ENCODE measurements at places on chromosomes 3 and 15. TPM values are rescaled to one million over a fixed set of nuclear protein-coding genes. Genes with fewer than 3 reads are reported as not detected.

GRCh38 chr3:28286595-28286994, 45.2 kb downstream of the CMC1 start:
- H3K27me3 ChIP-seq, result no peaks in the 10 kb centered on the region
- H3K27ac ChIP-seq, result no peak overlapping the region
- H3K36me3 ChIP-seq, result no peaks in the 10 kb centered on the region
- DNase-seq, result no peak

DNA sequence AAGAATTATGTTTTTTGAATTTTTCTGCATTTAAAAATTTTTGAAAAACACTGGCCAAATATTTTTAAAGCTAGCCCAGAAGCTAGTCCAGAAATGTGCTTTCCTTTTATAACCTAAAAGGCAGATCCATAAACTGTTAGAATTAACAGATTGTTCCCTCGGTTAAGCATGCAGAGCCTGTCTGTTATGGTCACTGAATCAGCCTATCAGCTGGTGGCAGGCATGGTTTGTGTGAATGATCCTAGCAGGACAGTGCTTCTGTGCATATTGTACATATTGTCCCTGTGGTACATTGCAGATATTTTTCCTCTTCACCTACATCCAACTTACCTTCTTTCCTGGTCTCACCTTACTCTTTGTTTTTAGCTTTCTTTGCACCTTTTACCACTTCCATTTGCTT, 53.3 kb downstream of the RARB start:
- H3K4me1 ChIP-seq, result peaks cover 6% of the 10 kb centered on the region
- no peak overlapping the region for H3K4me3 ChIP-seq
- no peaks in the 10 kb centered on the region for H3K36me3 ChIP-seq
- no peak overlapping the region for H3K27ac ChIP-seq
- no peak for DNase-seq

DNA sequence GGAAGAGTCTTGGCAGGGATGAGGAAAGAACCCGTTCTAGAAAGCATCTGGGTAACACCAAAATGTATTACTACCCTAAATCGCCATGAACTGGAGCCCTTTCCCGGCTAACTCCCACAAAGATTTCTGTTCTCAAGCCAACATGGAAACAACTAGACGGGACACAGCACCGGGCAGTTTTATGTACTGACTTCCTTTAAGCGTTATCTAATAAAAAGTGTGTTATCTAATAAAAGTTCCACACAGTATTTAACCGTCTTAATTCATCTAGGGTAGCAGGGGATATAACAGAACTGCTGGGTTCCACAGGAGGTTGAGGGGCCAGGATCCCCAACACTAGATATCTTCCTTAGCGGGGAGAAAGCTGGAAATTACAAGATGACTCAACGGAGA, 347 bp upstream of the C3orf62 start:
- DNase-seq, result no peak
- no peaks in the 10 kb centered on the region for H3K27me3 ChIP-seq
- H3K36me3 ChIP-seq, result peaks cover 8% of the 10 kb centered on the region
- peak overlapping the region; percentile 87 for H3K27ac ChIP-seq
- H3K4me3 ChIP-seq, result peak overlapping the region; percentile 77

GRCh38 chr3:122377975-122378374, 5.1 kb downstream of the MIX23 start:
- H3K4me1 ChIP-seq, result no peaks in the 10 kb centered on the region
- no peak for DNase-seq
- H3K27me3 ChIP-seq, result no peaks in the 10 kb centered on the region
- no peak overlapping the region for H3K27ac ChIP-seq
- H3K36me3 ChIP-seq, result no peaks in the 10 kb centered on the region
- H3K4me3 ChIP-seq, result no peak overlapping the region

GRCh38 chr3:22159004-22159695, 408.1 kb upstream of the ZNF385D start:
- H3K4me3 ChIP-seq, result no peak overlapping the region
- peaks cover 7% of the 10 kb centered on the region for H3K4me1 ChIP-seq
- no peaks in the 10 kb centered on the region for H3K27me3 ChIP-seq
- H3K27ac ChIP-seq, result no peak overlapping the region

DNA sequence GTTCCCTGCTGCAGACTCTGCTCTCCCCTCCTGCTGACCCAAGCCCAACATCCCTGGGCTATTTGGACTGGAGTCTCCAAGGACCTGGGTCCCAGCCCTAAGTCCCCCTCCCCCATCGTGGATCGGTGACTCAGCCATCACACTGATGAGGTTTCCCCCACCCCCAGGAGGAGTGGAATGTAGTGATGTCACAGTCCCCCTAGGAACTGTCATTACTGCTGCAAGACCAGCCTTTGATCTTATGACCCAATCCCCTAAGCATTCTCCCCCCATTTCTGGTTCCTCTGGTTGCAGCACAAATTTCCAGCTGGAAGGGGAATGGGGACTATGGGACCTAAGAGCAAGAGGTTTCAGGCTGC, 63.4 kb upstream of the CSPG4 start:
- no peaks in the 10 kb centered on the region for H3K27me3 ChIP-seq
- H3K36me3 ChIP-seq, result no peaks in the 10 kb centered on the region
- peaks cover 6% of the 10 kb centered on the region for H3K4me1 ChIP-seq
- no peak overlapping the region for H3K27ac ChIP-seq

DNA sequence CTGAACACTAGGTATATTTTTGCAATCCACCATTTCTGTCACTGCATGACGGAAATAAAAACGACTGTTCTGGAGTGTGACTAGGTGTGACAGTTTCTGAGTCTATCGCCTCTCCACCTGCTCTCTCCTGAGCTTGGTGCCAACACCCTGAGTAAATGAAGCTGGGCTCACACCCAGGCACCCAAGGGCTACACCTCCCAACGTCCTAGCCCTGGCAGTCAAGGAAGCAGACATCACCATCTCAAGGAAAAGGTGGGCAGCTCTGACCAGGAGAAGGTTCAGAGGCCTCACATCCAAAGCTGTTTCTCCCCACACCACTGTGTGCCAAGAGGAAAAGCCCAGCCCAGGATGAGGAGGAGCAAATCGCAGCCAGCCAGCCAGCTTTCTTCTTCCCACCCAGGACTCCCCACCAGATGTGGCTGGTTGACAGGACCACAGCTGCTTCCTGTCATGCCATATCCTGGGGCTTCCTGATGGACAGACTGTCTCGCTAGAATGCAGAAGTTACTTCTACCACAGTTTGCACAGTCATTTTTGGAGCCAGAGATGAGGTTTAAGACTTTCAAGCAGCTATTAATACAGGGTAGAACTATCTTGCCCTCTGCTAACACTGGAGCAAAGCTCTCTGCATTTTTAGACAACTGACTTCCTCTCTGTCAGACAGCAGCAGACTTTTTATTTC, 3.3 kb downstream of the SCAMP2 start:
- no peak overlapping the region for H3K27ac ChIP-seq
- peak overlapping the region; percentile 5 for H3K4me3 ChIP-seq
- H3K4me1 ChIP-seq, result peaks cover 56% of the 10 kb centered on the region
- no peaks in the 10 kb centered on the region for H3K36me3 ChIP-seq

GRCh38 chr3:186049001-186049400, 59.9 kb downstream of the ETV5 start:
- H3K27ac ChIP-seq, result no peak overlapping the region
- H3K27me3 ChIP-seq, result no peaks in the 10 kb centered on the region
- H3K4me1 ChIP-seq, result no peaks in the 10 kb centered on the region
- no peak overlapping the region for H3K4me3 ChIP-seq

DNA sequence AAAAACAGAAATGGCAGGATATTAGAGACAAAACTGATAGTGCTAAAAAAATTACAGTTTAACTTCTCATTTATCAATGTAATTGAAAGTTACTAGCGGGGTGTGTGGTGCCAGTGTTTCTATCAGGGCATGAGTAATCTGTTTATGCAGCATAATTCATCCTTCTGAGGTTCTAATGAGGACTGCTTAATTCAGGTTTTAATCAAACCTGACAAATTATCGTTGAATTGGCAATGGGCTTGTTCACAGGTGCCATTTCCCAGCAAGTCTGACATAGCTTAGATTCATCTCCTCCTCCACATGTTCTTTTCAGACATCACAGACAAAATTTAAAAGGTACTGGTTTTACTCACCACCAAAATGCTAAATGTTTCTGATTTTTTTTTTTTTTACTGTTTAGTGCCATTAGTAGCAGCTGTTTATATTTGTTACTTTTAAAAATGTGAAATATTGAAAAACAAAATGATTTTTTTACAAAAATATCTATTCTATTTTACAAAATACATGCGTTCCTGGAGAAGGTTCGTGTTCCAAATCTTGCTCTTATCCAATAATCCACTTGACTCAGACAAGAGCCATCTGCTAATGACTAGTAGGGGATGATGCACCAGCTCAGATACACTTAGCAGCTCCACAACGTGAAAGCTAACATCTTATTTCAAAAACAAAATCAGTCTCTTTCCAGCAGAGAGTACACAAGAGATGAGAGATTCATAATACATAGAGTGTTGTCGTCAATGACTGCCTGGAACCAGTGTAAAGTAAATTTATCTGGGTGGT, 447.7 kb upstream of the DPPA4 start:
- H3K27ac ChIP-seq, result no peak overlapping the region
- H3K27me3 ChIP-seq, result no peaks in the 10 kb centered on the region
- H3K4me3 ChIP-seq, result no peak overlapping the region
- no peak for DNase-seq
- H3K4me1 ChIP-seq, result no peaks in the 10 kb centered on the region
- no peaks in the 10 kb centered on the region for H3K36me3 ChIP-seq

DNA sequence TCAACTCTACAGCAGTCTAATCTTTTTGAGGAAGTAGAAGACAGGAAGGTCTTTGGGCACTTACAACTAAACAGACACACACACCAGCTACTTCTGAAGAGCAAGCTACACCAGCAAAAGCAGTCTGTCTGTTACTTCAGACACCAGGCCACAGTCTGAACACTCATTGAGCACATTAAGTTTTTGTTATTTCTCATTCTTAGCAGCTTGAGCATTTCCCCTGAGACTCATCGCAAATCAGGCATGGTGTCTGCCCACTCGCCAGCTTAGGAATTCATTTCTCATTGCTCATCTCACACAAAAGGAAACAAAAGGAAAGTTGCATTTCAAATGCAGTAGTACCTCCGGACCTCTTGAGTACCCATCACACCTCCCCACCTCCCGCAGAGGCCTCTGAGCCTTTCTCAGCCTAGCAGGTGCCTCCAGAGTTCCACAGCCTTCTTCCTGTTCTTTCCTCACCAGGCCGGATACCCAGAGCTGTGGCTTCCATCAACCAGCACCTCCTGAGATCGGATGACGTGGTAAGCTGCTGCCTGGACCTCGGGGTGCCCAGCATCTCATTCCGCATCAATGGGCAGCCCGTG, 302.0 kb downstream of the RYR3 start:
- no peak overlapping the region for H3K4me3 ChIP-seq
- H3K4me1 ChIP-seq, result no peaks in the 10 kb centered on the region
- no peak overlapping the region for H3K27ac ChIP-seq
- no peak for DNase-seq

GRCh38 chr3:16311960-16312451, 47.0 kb downstream of the OXNAD1 start:
- peaks cover 8% of the 10 kb centered on the region for H3K36me3 ChIP-seq
- no peaks in the 10 kb centered on the region for H3K4me1 ChIP-seq
- H3K27ac ChIP-seq, result no peak overlapping the region
- no peaks in the 10 kb centered on the region for H3K27me3 ChIP-seq
- DNase-seq, result no peak
- no peak overlapping the region for H3K4me3 ChIP-seq

- peak overlapping the region; percentile 41 for H3K27ac ChIP-seq
- DNase-seq, result no peak
- H3K27me3 ChIP-seq, result no peaks in the 10 kb centered on the region
Observed at GRCh38 chr15:88708655-88709054, 69.8 kb downstream of the ISG20 start.

DNA sequence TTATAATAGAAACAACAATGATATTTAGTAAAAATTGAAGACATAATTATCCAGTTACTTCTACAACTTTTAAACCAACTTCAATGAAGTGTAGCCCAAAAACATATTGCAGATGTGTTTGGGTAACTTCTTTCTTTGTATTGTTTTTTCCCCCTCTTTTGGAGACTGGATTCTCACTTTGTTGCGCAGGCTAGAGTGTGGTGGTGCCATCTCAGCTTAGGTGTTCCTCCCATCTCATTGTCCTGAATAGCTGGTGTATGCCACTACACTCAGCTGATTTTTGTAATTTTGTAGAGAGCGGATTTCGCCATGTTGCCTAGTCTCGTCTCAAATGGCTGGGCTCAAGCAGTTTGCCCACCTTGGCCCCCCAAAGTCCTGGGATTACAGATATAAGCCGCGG, 148.1 kb downstream of the FNDC3B start:
- no peaks in the 10 kb centered on the region for H3K36me3 ChIP-seq
- no peak overlapping the region for H3K4me3 ChIP-seq
- H3K4me1 ChIP-seq, result peaks cover 38% of the 10 kb centered on the region
- no peak for DNase-seq

- no peaks in the 10 kb centered on the region for H3K36me3 ChIP-seq
- no peak overlapping the region for H3K27ac ChIP-seq
- no peak for DNase-seq
Observed at GRCh38 chr3:197516517-197516889, 39.3 kb downstream of the BDH1 start.

GRCh38 chr15:31270767-31271166, 55.9 kb upstream of the KLF13 start:
- H3K27ac ChIP-seq, result no peak overlapping the region
- DNase-seq, result no peak
- H3K4me1 ChIP-seq, result no peaks in the 10 kb centered on the region
- no peaks in the 10 kb centered on the region for H3K27me3 ChIP-seq
- H3K36me3 ChIP-seq, result no peaks in the 10 kb centered on the region

GRCh38 chr15:62964251-62964650, 78.3 kb upstream of the TPM1 start:
- H3K27ac ChIP-seq, result no peak overlapping the region
- no peaks in the 10 kb centered on the region for H3K27me3 ChIP-seq
- no peak overlapping the region for H3K4me3 ChIP-seq
- no peaks in the 10 kb centered on the region for H3K36me3 ChIP-seq
- DNase-seq, result no peak

DNA sequence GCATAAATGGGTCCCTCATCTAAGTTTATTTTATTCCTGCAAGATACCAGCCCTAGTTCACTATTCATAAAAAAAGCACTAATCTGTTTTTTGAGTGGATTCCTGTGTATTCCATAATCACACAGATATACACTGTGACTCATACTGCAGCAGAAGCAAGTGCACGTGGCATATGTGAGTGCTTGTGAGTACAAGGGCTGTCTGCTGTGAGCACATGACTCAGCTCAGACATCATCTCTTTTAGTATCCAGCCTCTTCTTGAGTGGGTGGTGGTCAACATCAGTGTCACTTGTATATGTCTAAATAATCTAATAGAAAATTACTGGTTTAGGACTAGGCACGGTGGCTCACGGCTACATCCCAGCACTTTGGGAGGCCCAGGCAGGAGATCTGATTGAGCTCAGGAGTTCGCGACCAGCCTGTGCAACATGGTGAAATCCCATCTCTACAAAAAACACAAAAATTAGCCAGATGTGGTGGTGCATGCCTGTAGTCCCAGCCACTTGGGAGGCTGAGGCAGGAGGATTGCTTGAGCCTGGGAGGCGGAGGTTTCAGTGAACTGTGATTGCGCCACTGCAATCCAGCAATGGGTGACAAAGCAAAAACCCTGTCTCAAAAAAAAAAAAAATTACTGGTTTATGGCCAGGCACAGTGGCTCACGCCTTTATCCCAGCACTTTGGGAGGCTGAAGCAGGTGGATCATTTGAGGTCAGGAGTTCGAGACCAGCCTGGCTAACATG, 49.8 kb downstream of the NIPA2 start:
- H3K36me3 ChIP-seq, result peaks cover 27% of the 10 kb centered on the region
- H3K4me1 ChIP-seq, result no peaks in the 10 kb centered on the region
- H3K27me3 ChIP-seq, result no peaks in the 10 kb centered on the region
- no peak overlapping the region for H3K4me3 ChIP-seq

Gene A4GNT
- not detected for total RNA-seq

Gene ACOX2
- 20.8 TPM for total RNA-seq

Gene C3orf20
- not detected for total RNA-seq

Gene AMOTL2
- total RNA-seq, result 62.4 TPM

Gene B3GALNT1
- 13.8 TPM for total RNA-seq

Gene GRAMD2A
- total RNA-seq, result not detected
